GM03348 (cell line): ENCODE measurements at places on chromosomes 2 and 18.
A peak's percentile ranks its signal among the peaks of the same experiment; 100 is the strongest.

GRCh38 chr18:12768625-12769024 lies 65.8 kb downstream of the PSMG2 start:
- DNase-seq, result no peak

DNA sequence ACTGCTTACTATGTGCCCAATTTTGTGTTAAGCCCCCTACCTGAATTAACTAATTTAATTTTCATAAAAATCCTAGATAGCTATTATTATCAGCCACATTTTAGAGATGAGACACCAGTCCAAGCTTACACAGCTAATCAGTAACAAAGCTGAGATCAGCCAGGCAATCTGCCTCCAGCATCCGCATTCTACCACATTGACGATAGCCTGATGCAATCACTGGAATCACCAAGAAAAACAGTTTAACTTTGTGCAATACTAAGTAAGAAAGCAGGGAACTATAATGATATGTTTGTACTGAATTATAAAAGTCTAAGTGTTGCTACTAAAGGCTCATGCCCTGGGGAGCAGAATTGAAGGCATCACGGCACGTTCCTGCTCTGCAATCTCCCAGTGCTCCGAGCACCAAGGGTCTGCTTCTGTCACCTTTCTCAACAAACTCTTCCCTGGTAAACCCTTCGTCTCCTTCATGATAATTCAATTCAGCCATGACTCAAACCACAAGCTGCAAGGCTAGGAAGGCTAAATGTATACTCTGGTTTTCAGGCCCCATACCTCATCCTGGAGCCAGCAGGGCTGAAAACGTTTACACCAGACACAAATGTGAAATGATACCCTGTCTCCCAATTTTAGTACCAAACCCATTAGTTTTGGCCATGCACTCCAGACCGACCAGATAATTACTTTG lies 19.4 kb downstream of the KANSL3 start:
- peak; percentile 56 for DNase-seq

DNA sequence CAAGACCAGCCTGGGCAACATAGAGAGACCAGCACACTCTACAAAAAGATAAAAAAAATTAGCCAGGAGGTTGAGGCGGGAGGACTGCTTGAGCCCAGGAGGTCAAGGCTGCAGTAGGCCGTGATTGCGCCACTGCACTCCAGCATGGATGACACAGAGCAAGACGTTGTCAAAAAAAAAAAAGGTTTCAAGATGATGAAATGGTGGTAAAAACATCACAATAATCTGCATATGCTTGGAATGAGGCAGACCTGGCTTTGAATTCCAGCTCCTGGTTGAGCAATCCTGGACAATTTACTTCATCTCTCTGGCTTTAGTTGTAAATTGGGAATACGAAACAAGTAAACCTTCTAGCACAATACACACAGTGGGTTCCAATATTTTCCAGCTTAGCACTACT lies 24.1 kb downstream of the USP40 start:
- DNase-seq, result peak; percentile 51

DNA sequence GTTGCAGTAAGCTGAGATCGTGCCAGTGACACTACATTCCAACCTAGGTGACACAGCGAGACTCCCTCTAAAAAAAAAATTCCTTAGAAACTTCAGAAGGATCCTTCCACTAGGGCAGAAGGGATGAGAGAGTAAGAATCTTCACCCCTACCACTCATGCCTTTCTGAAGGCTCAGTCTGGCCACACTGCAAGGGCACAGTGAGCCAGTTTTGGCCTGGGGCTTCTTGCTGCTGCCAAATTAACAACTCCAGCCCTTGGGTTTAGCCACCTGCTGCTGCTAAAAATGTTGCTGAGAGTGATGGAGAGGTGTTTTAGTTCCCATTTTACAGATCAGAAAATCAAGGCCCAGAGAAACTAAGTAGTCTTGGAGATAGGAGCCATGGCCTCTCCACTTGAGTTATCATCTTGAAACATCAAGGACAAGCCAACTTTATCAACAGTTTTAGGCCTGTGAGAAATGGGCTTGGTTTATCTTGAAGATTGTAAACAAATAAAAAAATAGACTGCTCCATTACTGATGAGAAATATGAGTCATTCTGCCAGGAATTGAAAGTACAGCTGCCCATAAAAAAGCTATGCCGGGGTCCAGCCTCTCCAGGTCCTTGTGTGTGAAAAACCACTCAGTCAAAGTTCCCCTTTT lies 31.9 kb upstream of the CASP8 start:
- DNase-seq, result peak; percentile 27

DNA sequence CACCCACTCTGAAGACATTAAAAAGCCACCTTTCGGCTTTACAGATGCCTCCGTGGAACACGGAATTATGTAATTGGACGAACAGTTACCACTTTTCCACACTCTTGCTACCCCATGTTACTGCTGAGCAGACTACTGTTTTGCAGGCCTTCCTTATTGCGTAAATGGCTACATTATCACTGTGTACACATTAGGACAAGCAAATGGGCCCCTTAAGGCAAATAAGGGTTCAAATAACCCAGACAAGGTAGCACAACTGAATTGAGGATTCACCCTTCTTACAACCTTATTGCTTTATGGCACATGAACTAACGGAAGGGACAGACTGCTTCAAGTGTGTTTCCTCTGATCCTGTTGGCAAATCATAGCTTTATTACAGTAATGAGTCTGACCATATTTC lies 832.2 kb upstream of the FANCL start:
- DNase-seq, result no peak

DNA sequence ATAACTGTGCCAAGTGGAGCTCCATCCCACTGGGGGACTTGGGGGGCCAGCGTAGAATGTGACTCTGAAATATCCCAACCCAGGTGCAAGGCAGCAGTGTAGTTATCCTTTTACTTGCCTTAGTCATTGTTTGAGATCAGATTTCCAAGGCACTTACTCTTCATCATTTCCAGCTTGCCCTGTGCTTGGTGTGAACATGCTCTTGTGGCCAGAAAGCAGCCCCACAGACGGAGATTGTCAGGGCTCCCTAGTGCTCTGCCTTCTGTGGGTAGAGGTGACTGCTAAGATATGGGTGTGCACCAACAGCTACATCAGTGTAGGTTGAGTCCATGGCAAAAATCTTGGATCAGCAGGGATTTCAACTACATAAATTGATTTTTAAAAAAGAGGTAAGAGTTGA lies 2010.0 kb upstream of the PIK3C3 start:
- no peak for DNase-seq

GRCh38 chr2:9002637-9003365 lies 683 bp downstream of the MBOAT2 start:
- peak; percentile 22 for DNase-seq

- DNase-seq, result no peak
Measured at GRCh38 chr18:39681061-39681460, 2115.5 kb upstream of the CELF4 start.

- no peak for DNase-seq
Measured at GRCh38 chr2:85164145-85164569, 31.0 kb downstream of the TCF7L1 start.

DNA sequence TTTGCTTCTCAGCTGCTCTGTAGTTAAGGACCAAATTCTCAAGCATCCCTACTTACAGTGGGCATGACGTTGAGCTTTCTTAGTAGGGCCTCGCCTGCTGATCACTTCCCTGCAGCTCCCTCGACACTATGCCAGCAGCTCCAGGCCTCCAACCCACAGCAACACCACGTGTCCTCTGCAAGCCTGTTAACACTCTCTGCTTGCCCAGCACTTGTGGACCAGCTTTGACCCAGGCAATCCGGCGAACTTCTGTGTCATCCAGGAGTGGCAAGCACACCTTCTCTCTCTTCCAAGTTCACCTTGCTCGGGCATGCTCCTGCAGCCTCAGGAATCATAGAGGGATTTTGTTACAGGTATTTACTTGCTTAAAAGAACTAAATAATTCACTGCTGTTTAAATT lies 138.6 kb upstream of the FHL2 start:
- DNase-seq, result no peak

- DNase-seq, result no peak
Measured at GRCh38 chr2:49002750-49003149, 151.6 kb downstream of the FSHR start.

- DNase-seq, result no peak
Measured at GRCh38 chr2:208653383-208653782, 246.8 kb downstream of the PTH2R start.

DNA sequence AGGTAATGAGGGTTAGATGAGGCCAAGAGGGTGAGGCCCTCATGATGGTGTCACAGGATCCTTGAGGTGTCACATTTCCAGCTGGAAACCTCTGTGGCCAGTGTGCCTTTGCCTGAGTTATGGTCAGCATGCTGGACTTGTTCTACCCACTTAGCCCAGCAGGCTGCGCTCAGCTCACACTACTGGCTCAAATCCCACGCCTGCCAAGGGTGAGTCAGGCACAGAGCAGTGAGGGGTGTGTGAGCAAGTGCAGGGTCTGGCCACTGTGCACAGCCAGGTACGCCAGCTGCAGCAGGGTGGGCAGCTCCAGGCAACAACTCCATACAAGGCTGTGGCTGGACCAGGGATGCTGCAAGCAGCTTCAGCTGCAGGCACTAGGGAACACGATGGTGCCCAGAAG lies 616.6 kb upstream of the FSHR start:
- no peak for DNase-seq

DNA sequence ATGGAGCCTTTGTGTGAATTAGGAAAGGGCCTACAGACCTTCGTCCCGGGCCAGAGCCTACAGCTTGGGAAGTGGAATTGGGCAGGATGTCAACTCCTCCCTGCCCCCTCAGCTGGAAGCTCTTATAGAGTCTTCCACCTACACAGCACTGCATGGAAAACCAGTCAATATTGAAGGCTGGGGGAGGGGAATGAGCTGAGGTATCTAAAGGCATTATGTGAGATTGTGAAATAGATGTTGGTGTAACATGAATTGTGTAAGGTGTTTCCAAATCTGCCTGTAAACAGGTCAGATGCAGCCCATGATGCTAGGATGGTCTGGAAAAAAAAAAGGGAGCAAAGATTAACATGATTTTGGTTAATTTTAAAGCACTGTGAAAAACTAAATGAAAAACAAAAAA lies 433.5 kb upstream of the POU3F3 start:
- DNase-seq, result no peak

DNA sequence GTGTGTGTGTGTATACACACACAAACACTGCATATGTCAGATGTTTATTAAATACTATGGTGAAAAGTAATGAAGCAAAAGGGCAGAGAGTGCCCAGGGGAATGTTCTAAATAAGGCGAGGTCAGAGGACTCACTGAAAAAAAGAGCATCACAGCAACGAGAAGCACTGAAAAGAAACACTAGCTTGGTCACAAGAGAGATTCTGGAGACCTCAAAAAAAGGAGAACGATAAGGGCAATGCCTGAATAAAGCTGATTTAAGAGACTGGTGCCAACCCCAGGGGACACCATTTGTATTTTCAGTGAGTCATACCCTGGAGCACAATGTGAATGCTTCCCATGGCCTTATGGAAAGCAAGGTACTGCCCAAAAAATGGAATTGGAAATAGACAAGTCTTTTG lies 14.5 kb downstream of the SLC40A1 start:
- no peak for DNase-seq

- peak; percentile 22 for DNase-seq
Measured at GRCh38 chr2:132815516-132815915, 145.5 kb upstream of the LYPD1 start.

- DNase-seq, result peak; percentile 87
Measured at GRCh38 chr2:16756831-16757644, 91.4 kb upstream of the CYRIA start.

DNA sequence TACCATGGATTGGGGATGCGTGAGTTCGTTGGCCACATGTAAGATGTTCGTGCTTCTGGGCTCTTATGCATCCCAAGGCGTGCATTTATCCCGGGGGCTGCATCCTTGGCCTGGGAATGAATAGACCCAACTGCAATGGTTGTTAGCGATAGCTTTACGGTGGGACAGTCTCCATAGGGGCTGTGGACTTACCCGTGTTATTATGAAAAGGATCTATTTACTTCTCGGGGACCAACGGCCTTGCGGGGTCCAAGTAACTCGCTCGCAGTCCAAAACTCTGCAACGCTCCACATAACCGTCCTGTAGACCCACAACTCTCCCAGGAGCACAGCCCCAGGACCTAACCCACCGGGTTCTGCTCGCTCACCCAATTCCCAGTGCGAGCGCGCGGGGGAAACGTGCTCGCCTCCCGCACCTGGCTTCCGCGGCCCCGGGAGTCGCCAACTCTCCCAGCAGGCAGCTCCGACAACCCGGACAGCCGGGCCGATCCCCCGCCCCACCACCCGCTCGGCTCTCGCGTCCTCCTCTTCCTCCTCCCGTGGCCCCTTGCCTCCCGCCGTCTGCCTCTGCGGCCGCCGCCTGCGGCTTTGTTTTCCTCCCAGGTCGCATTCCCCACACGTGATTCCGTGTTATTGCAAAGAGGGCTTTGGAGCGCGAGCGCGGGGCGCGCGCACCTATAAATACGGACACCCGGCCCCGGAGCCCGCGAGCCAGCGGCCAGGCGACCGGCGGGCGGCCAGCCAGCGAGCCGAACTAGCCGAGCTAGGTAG lies at the start of gene CABLES1:
TSS of gene CABLES1 (plus strand) at position 706 of the 770 bp plus-strand sequence. CDS start 278 bp downstream, outside the sequence.
- DNase-seq, result peak; percentile 78

DNA sequence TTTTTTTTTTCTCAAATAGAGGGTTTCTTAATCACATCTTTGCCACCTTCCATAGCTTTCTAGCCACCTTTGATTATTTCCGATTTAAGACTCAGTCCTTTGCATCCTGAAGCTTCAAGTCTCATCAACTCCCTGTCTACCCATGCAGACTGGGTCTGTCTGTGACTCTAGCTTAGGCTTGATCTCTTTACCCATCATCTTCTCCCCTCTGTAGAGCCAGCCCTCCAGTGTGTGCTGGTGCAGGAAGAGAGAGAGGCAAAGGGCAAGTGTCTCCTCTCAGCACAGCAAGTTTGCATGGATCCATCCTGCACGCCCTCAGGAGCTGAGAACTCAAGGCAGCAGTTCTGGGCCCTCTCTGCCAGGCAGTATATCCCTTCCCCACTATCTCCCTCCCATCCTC lies 70.4 kb downstream of the HNRNPLL start:
- DNase-seq, result no peak

GRCh38 chr18:54859667-54860421 lies 31.6 kb downstream of the RAB27B start:
- DNase-seq, result no peak

DNA sequence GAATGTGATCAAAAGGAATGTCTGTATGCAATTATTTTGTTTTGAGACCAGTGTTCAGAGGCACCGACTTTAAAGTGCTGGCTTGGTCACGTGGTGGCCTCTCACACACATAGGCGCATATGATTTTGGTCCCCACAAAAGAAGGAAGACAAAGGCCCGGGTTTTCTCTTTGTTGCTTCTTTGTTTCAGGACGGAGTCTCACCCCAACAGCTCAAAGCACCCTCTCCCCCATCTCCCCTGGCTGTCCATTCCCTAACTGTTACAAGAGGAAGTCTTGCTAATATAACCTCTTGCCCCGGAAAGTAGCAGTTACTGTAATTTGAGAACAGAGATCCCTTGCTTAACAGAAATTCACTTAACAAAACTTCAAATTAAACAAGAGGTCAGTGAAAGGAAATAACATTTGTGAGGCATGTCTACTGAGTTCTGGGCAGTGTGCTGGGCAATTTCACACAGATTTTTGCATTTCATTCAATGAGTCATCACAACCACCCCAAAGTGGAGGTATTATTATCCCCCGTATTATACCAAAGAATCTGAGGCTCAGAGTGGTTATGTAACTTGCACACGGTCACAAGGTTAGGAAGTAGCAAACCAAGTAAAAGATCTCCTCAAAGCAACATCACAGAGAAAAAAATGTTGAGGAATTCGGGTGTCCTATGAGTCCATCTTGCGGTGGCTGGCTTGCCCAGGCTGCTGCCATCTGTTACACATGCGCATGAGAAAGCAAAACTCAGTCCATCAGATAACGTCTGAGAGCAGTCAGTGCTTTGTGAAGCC lies 75.8 kb downstream of the SDC1 start:
- peak; percentile 65 for DNase-seq
